ENCODE measurements at places on chromosomes 13 and 19.

DNA sequence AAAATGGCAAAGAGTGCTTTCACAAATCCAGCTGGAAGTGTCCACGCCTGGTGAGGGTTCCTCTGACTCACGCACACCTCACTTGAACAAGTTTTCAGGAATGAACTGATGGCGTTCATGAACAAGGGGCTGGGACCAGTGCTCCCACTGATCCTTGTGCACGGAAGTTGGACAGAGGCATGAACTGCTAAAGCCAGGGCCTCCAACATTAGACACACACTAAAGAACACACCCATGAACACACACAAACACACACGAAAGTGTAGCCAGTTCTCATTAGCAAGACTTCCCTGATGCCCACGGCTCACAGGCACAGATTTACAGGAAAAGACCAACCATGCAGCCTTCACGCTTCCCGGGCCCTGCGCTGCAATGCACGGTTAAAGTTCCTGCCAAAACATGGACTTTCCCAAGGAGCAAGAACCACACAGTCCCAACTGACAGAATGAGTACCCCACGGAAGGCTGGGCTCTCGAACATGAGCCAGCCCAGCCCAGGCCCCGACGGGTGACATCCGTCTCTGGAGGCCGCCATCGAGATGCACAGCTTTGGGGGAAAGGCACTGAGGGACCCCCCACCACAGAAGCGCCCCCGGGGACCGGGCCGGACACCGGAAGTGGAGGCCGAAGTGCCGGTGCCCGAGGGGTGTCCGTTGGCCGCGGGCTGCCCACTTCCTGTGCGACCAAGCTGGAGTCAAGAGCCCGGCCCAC lies 808 bp downstream of the DNMT1 start:
- peak; percentile 44 for DNase-seq

DNA sequence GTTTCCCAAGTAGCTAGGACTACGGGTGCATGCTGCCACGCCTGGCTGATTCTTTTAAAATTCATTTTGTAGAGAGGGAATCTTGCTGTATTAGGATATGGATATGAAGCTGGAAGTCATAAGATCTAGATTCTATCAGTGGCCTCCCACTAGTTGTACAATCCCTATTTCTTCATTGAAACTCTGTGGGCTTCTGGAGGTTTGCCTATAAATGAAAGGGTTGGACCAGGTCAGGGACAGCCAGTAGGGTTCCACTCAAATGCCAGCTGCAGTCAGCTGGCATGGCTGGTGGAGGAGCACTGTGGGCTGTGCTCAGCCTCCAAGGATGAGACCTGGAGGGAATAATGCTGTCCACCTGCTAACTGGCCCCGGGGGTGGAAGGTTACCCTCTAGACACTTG lies 110.2 kb upstream of the GJB6 start:
- DNase-seq = no peak

- peak; percentile 12 for DNase-seq
These were observed 51.0 kb downstream of the LYL1 start for GRCh38 chr19:13051557-13052165.

GRCh38 chr19:56142087-56142787 lies 1.1 kb downstream of the ZNF444 start:
- no peak for DNase-seq

DNA sequence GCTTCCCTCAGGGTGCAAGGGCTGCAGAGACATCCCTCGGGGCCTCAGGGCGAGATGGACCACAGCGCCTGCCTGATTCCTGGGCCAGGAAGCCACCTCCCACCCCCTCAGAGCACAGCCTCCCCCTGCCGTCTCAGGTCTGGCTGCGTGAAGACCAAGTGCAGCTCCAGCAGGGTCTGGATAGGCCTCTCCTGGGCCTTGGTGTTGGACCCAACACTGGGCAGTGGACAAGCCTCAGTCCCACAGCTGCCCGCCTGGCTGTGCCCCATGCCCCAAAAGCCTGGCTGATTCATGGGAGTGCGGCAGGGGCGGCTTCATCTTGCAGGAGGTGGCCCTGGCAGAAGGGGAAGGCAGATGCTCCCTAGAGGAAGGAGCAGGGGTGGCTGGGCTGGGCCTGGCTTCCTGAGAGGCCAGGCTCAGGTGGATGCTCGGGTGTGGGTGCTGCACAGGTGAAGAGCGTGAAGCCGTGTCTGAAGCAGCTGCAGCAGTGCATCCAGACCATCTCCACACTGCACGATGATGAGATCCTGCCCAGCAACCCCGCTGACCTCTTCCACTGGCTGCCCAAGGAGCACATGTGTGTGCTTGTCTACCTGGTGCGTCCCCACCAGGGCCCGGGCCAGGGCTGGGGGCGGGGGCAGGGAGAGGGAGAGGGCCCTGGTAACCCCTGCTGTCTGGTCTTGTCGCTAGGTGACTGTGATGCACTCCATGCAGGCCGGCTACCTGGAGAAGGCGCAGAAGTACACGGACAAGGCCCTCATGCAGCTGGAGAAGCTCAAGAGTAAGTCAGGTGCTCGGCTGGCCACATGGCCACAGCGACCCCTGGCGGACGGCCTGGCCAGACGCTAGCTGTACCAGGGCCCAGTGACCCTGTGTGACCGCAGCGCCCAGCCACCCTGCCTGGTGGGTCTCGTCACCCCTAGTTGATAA lies 21.7 kb downstream of the MAU2 start:
- DNase-seq = peak; percentile 9

DNA sequence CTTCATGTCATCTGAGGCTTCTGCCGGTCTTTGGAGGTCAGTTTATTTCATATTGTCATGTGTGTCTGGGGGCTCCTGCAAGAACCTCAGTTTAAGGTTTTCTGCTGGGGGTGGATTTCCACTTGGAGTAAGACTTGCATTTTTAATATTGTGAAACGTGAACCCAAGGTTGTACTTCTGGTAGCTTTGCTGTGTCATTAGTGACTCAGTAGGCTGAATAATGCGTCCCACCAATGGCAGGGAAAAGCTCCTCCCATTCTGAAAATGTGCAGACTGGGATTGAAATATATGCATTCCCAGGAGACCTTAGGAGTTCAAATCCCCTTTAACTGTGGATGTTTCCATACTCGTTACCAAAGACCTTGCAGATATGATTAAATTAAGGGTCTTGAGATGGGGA lies 46.2 kb downstream of the ING1 start:
- no peak for DNase-seq

GRCh38 chr19:35059006-35059798 lies 17.7 kb downstream of the HPN start:
- DNase-seq = no peak

- DNase-seq = no peak
These were observed 26.8 kb downstream of the EXOC3L2 start for GRCh38 chr19:45218426-45218825.

- DNase-seq = no peak
These were observed 11.9 kb upstream of the NOTCH3 start for GRCh38 chr19:15212711-15213110.

DNA sequence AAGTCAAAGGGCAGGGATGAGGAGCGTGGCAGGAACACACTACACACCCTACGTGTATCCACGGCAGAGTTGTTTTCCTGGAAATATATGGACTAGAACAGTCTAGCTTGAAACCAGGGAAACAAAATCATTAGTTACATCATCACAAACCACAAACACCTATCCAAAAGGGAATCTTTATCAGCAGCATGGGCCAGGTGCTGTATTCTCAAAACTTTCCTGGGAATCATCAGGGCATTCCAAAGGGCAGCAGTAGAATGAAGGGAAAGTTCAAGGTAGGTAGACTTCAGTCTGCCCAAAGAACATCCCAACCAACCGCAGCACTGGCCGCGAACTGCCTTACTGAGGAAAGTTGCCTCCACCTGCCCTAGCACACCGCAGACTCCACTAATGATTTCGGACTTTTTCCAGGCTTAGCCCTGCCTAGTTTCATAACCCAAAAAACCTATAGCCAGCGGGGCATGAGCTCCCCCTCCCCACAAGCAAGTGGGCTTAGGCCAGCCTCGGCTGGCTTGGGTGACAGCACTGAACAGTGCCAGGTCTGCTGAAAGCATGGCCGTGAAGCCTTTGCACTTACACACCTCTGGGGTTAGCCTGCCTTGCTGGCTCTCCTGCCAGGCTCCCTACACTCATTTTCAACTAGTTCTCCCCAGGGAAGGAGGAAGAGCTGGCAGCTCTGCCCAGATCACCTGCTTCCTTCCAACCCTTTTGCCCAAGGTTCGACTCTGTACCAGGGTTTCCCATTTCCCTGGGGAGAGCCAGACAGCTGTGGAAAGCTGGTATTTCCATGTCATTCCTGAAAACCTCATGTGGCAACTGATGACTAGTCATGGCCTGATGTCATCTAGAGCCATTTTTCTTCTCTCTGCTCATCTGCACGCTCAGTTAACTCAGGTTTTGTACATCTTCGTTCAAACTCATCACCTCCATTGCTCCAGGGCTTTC lies 77.3 kb upstream of the UBAC2 start:
- peak; percentile 72 for DNase-seq

- no peak for DNase-seq
These were observed 1.6 kb upstream of the ZBTB7A start for GRCh38 chr19:4068047-4068966.

- no peak for DNase-seq
These were observed 288.9 kb downstream of the KCNRG start for GRCh38 chr13:50303963-50304721.

DNA sequence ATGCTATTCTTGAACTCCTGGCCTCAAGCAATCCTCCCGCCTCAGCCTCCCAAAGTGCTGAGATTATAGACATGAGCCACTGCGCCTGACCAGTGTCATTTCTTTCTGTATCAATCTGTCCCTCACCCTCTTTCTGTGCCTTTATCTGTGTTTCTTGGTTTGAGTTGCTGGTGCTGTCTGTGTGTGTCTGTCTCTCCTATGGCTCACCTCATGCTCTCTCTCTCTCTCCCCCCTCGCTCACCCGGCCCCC lies 9.9 kb downstream of the IRF2BP1 start:
- no peak for DNase-seq

GRCh38 chr19:46624958-46625661 lies at the start of gene PTGIR:
Gene PTGIR, minus strand, starts transcription at chr19:46625089. Its CDS starts 864 bp downstream, at chr19:46624225.
- no peak for DNase-seq

DNA sequence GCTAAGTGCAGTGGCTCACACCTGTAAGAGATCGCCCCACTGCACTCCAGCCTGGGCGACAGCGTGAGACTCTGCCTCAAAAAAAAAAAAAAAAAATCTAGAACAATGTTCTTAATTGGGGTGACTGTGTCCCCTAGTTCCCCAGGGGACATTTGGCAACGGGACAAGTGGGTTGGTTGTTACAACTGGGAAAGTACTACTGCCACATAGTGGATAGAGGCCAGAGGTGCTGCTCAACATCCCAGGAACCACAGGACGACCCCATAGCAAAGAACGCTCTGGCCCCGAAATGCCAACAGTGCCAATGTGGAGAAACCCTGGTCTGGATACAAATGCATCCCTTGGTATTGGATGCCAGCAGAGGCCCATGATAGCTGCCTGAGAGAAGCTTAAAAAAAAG lies 11.8 kb downstream of the NLRP12 start:
- no peak for DNase-seq

DNA sequence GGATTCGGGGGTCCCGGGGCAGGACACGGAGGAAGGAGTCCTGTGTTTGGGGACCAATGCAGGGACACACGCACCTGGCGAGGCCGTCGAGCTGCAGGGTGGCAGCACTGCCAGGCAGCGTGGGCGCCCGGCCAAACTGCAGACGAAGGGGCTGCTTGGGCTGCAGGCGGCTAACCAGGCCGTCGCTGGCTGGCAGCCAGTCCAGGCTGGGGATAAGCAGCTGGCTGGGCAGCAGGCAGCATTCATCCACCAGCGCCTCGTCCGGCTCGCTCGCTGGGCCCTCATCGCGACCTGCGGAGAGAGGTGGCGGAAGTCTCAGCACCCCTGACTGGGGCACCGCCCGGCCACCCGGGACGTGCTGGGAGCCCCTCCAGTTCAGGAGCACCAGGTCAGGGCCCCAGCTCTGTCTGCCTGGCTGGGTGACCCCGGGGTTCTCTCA lies 11.5 kb downstream of the CFD start:
- DNase-seq = no peak

- DNase-seq = no peak
These were observed 14.7 kb upstream of the PRR19 start for GRCh38 chr19:42287017-42287826.

DNA sequence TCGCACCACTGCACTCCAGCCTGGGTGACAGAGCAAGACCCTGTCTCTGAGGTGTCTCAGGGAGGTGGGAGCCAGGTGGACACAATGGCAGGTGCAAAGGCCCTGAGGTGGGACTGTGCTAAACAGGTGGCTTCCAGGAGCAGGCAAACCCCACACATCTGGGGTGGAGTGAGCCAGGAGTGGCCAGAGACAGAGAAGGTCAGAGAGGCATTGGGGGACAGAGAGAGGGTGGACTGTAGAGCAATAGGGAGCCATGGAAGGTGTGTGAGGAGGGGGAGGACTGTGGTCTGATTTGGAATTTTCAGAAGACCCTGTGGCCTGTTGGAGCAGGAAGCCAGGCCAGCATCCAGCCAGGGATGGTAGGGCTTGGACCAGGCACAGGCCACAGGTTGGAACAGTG lies 4.7 kb downstream of the MEF2B start:
- DNase-seq = no peak

- no peak for DNase-seq
These were observed 56.4 kb downstream of the SIPA1L3 start for GRCh38 chr19:37963190-37963936.

DNA sequence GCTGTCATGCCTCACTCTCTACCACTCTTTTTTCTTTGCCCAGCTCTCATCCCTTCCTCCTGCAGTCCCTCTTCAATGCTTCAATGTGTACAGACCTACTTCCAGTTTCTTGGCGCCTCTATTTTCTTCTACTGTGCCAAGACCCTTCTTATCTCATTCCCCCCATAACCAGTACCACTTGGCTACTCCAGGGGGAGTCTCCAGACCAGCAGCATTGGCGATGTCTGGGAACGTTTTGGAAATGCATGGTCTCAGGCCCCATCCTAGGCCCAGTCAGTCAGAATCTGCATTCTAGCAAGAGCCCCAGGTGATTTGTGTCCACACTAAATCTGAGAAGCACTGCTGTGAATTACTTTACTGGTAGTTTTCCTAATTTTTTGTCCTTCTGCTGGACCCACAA lies 198.2 kb downstream of the SLC7A1 start:
- DNase-seq = no peak

DNA sequence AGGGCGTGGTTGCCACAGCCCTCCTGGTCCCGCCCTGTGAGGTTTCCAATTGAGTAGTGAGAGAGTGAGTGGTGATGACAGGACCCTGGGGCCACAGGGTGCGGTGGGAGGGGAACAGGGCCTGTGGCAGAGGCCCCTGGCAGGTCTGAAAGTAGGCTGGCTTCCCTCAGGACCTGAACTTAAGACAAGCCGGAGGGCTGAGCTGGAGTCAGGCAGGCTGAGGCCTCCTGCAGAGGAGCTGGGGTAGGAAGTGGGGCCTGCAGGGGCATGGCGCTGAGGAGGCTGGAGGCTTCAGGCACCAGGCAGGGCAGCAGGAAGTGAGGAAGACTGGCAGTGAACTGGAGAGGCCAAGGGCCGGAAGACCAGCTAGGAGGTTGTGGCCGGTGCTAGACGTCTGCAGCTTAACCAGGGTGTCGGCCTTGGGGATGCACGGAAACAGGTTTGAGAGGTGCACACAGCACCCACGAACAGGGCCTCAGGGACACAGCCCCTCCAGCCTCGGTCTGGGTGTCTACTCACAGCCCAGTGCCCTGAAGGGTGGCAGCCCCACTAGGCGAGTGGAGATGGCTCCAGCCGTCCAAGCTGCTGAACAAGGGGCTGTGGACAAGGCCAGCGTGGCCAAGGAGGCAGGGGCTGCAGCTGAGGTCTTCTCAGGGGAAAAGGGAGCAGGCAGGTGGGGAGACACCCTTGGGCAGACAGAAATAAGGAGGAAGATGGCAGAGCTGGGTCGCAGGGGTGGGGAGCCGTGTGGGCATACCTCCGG lies 17.8 kb downstream of the POP4 start:
- no peak for DNase-seq

GRCh38 chr13:27654816-27655215 lies 33.1 kb downstream of the POLR1D start:
- no peak for DNase-seq

- no peak for DNase-seq
These were observed 6.7 kb upstream of the CHERP start for GRCh38 chr19:16548956-16549355.
